CD4-positive, alpha-beta T cell (primary cell): ENCODE measurements at places on chromosomes 7 and 10. TPM values are rescaled to one million over a fixed set of nuclear protein-coding genes. Genes with fewer than 3 reads are reported as not detected.
A peak's percentile ranks its signal among the peaks of the same experiment; 100 is the strongest.

DNA sequence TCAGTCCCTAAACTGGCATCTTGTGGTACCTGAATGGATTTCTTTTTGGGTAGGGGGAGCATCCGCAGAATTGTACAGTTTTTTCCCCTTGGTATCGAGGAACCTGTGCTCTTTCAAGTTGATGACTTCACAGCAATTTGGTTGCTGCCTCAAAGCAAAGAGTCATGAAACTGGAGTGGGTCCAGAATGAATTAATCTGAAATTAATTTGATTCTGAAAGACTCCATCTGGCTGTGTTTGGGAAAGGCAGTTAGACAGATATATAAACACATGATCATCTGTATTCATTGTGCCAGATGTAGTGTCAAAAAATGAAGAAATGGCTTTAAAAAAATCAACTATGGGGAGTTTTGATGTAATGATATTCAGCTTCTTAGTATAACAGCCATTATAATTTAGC is 136.1 kb downstream of the CELF2 start:
- H3K4me3 ChIP-seq: no peak overlapping the region
- peaks cover 84% of the 10 kb centered on the region for H3K4me1 ChIP-seq
- no peaks in the 10 kb centered on the region for H3K27me3 ChIP-seq
- peak overlapping the region; percentile 27 for H3K27ac ChIP-seq
- no peaks in the 10 kb centered on the region for H3K36me3 ChIP-seq

GRCh38 chr10:13831711-13832141 is 245.0 kb downstream of the PRPF18 start:
- H3K36me3 ChIP-seq: no peaks in the 10 kb centered on the region
- DNase-seq: no peak
- H3K4me1 ChIP-seq: no peaks in the 10 kb centered on the region
- no peak overlapping the region for H3K4me3 ChIP-seq
- no peak overlapping the region for H3K27ac ChIP-seq

- H3K27ac ChIP-seq: no peak overlapping the region
- DNase-seq: no peak
These were observed 99.7 kb downstream of the CCSER2 start for GRCh38 chr10:84427903-84428650.

- no peaks in the 10 kb centered on the region for H3K27me3 ChIP-seq
- no peak overlapping the region for H3K27ac ChIP-seq
- H3K4me3 ChIP-seq: no peak overlapping the region
- no peaks in the 10 kb centered on the region for H3K4me1 ChIP-seq
- DNase-seq: no peak
- no peaks in the 10 kb centered on the region for H3K36me3 ChIP-seq
These were observed 17.8 kb downstream of the NPSR1 start for GRCh38 chr7:34675749-34676374.

GRCh38 chr10:649798-650440 is 39.5 kb downstream of the DIP2C start:
- no peak overlapping the region for H3K4me3 ChIP-seq
- H3K36me3 ChIP-seq: no peaks in the 10 kb centered on the region
- H3K4me1 ChIP-seq: no peaks in the 10 kb centered on the region
- no peak overlapping the region for H3K27ac ChIP-seq
- no peaks in the 10 kb centered on the region for H3K27me3 ChIP-seq

GRCh38 chr10:96368971-96369370 is 10.2 kb upstream of the OPALIN start:
- H3K36me3 ChIP-seq: no peaks in the 10 kb centered on the region
- H3K4me1 ChIP-seq: peaks cover 5% of the 10 kb centered on the region
- DNase-seq: no peak

- peaks cover 2% of the 10 kb centered on the region for H3K27me3 ChIP-seq
- H3K4me1 ChIP-seq: no peaks in the 10 kb centered on the region
- no peaks in the 10 kb centered on the region for H3K36me3 ChIP-seq
These were observed 87.8 kb downstream of the ZRANB1 start for GRCh38 chr10:125029584-125030242.

- H3K36me3 ChIP-seq: no peaks in the 10 kb centered on the region
- no peak overlapping the region for H3K27ac ChIP-seq
- H3K4me1 ChIP-seq: peaks cover 4% of the 10 kb centered on the region
- peak; percentile 58 for DNase-seq
- H3K27me3 ChIP-seq: no peaks in the 10 kb centered on the region
- no peak overlapping the region for H3K4me3 ChIP-seq
These were observed 19.0 kb upstream of the ANKRD2 start for GRCh38 chr10:97553575-97554031.

DNA sequence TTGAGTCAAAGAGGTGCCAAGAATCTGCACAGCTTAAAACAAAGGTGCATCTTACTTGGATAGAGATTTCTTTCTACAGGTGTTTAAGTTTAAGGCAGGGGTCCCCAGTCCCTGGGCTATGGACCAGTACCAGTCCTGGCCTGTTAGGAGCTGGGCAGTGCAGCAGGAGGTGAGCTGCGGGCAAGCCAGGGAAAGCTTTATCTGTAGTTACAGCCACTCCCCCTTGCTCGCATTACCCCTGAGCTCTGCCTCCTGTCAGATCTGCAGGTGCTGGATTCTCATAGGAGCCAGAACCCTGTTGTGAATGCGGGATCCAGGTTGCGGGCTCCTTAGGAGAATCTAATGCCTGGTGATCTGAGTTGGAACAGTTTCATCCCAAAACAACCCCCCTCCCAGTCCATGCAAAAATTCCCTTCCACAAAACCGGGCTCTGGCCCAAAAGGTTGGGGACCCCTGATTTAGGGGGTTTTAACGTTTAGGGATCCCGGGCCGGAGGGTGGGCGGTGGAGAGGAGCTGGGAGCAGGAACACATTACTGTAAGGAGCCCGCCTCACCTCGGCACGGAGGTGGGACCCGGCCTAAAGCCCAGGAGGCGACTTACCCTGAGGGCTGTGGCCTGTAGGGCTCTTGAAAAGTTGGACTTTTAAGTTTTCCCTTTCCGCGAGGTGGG is 60.2 kb downstream of the ZNF467 start:
- H3K27me3 ChIP-seq: no peaks in the 10 kb centered on the region
- H3K4me3 ChIP-seq: no peak overlapping the region
- H3K4me1 ChIP-seq: peaks cover 29% of the 10 kb centered on the region
- DNase-seq: no peak
- H3K36me3 ChIP-seq: no peaks in the 10 kb centered on the region

DNA sequence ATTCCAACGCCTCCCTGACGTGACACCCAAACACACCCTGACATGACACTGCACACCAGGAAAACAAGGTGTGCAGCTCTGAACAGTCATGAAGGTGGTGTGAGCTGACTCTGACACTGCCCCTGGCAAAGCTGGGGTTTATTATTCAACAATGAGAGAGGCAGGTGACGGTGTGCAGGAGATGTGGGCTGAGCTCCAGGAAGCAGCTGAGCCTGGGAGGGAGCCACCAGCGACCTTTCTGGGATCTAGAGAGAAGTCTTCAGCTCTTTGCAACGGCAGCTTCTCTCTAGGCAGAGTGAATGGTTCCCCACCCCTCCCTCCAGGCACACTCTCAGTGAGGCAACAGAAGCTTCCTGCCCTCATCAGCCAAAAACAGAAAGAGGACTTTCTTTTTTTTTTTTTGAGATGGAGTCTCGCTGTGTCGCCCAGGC is 65.6 kb downstream of the SH3PXD2A start:
- no peak for DNase-seq
- H3K4me1 ChIP-seq: peaks cover 11% of the 10 kb centered on the region
- no peak overlapping the region for H3K27ac ChIP-seq

- no peaks in the 10 kb centered on the region for H3K36me3 ChIP-seq
- H3K4me1 ChIP-seq: no peaks in the 10 kb centered on the region
- no peak overlapping the region for H3K4me3 ChIP-seq
- DNase-seq: no peak
- H3K27me3 ChIP-seq: peaks cover 3% of the 10 kb centered on the region
- H3K27ac ChIP-seq: no peak overlapping the region
These were observed 418.5 kb upstream of the MGMT start for GRCh38 chr10:129048513-129048912.

DNA sequence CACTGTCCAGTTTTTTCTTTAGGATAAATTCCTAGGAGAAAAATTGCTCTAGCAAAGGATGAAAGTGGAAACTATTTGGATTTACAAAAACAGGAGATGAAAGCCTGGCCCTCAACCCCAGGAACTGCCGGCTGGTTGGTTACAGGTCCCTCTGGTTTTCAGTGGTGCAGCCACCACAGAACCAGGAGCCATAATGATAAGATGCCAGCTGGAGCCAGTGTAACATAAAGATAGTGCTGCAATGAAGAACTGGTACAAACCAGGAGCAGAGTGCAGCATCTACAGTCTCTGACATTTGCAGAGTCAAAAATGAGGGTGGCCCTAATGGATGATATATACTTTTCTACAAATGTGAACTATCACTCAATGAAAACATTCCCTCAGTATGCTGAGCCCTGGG is 20.4 kb upstream of the NUP42 start:
- H3K4me3 ChIP-seq: no peak overlapping the region
- H3K27ac ChIP-seq: no peak overlapping the region
- no peaks in the 10 kb centered on the region for H3K4me1 ChIP-seq
- DNase-seq: no peak

DNA sequence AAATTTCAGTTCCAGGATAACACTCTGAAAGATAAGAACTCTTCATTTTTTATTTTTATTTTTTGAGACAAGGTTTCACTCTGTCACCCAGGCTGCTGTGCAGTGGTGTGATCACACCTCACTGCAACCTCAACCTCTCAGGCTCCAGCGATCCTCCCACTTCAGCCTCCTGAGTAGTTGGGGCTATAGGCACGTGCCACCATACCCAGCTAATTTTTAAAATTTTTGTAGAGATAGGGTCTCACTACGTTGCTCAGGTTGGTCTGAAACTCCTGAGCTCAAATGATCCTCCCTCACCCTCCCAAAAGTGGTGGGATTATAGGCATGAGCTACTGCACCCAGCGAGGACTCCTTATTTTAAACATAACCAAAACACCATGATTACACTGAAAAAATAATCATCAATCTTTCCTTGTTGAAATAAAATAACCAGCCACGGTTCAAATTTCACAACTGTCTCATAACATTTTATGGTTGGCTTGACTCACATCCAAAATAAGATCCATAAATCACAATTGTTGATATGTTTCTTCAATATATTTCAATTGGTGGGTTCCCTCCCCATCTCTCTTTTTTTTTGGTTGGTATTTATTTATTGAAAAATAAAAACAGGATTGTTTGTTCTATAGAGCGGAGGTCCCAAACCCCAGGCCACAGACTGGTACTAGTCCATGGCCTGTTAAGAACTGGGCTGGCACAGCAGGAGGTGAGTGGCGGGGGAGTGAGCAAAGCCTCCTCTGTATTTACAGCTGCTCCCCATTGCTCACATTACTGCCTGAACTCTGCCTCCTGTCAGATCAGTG is 60.1 kb upstream of the FAM171A1 start:
- peaks cover 8% of the 10 kb centered on the region for H3K27me3 ChIP-seq
- H3K4me1 ChIP-seq: peaks cover 2% of the 10 kb centered on the region
- no peak overlapping the region for H3K4me3 ChIP-seq
- H3K36me3 ChIP-seq: no peaks in the 10 kb centered on the region
- no peak for DNase-seq
- no peak overlapping the region for H3K27ac ChIP-seq

GRCh38 chr7:97337849-97338248 is 220.4 kb downstream of the SDHAF3 start:
- H3K4me3 ChIP-seq: no peak overlapping the region
- H3K27me3 ChIP-seq: no peaks in the 10 kb centered on the region
- no peaks in the 10 kb centered on the region for H3K4me1 ChIP-seq
- no peaks in the 10 kb centered on the region for H3K36me3 ChIP-seq
- DNase-seq: no peak
- H3K27ac ChIP-seq: no peak overlapping the region

DNA sequence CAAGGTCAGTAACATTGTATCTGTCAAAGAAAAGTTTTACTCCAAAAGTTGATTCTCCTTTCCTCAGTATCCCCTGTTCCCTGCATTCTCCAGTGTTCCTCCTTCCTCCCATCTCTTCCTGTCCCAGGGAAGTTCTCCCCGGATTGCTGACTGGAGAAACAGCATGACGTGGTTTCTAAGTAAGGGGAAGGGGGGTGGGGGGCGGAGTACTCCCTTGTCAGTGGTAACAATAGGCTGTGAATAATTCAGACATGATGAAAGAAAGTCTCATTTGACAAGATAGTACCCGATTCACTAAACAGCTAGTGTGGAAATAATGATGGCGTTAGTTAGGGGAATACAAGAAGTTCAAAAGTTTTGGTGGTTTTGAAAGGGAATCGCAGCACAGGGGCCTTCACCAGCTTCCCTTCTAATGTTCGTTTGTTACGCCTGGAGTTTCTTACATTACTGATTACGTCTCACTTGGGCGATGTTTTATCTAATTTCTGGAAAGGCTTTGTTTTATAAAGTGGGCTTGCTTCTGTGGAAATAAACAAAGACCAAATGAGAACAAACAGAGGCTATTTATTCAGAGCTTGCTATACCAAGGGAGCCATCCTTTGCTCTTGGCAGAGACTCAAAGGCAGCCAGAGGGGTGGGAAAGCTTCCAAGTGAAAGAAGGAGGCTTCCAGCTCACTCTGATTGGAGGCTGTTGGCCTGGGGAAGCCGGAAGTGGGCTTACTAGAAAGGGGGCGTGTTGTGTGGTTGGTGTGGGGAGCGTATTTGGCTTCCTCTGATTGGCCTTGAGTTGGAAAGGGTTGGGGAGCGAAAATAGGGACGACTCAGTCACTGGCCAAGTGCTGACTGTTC is 453.7 kb downstream of the SDK1 start:
- no peak overlapping the region for H3K27ac ChIP-seq
- no peaks in the 10 kb centered on the region for H3K36me3 ChIP-seq
- no peaks in the 10 kb centered on the region for H3K27me3 ChIP-seq

GRCh38 chr7:79730971-79731370 is 277.5 kb upstream of the MAGI2 start:
- no peak for DNase-seq
- no peak overlapping the region for H3K4me3 ChIP-seq
- no peaks in the 10 kb centered on the region for H3K36me3 ChIP-seq
- no peak overlapping the region for H3K27ac ChIP-seq
- H3K27me3 ChIP-seq: no peaks in the 10 kb centered on the region

GRCh38 chr7:100003711-100004661 is 11.4 kb upstream of the ZKSCAN1 start:
- no peaks in the 10 kb centered on the region for H3K4me1 ChIP-seq
- no peaks in the 10 kb centered on the region for H3K27me3 ChIP-seq
- no peak overlapping the region for H3K4me3 ChIP-seq
- no peak for DNase-seq
- H3K36me3 ChIP-seq: no peaks in the 10 kb centered on the region

The ARHGAP22 gene
- not detected for total RNA-seq

The CTAGE15 gene
- 0.47 TPM for total RNA-seq

The UTF1 gene
- not detected for total RNA-seq

The CABCOCO1 gene
- total RNA-seq: not detected

The SRGN gene
- 353 TPM for total RNA-seq

The FAM20C gene
- total RNA-seq: 1.7 TPM

The MYL10 gene
- total RNA-seq: not detected

The NPC1L1 gene
- total RNA-seq: not detected

The TMEM178B gene
- total RNA-seq: not detected

The PDZD7 gene
- 1.7 TPM for total RNA-seq

The ELMO1 gene
- total RNA-seq: 117 TPM
